ENCODE measurements at places on chromosomes 3 and 15.

DNA sequence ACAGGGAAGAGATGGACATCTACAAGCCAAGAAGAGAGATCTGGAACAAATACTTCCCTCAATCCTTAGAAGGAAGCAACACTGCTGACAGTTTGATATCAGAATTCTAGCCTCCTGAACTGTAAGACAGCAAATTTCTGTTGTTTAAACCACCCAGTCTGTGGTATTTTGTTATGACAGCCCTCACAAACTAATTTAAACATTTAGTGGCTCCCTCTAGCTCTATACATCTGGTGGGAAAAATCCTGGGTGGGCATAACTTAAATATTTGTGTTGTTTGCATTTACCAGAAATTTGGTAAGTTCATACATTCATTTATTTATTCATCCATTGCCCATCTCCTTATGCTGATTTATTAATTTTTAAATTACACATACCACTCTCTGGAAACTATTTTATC lies 62.5 kb upstream of the GSK3B start:
- DNase-seq, result no peak

- DNase-seq, result no peak
Measured at GRCh38 chr3:179961703-179962078, 75.0 kb downstream of the PEX5L start.

DNA sequence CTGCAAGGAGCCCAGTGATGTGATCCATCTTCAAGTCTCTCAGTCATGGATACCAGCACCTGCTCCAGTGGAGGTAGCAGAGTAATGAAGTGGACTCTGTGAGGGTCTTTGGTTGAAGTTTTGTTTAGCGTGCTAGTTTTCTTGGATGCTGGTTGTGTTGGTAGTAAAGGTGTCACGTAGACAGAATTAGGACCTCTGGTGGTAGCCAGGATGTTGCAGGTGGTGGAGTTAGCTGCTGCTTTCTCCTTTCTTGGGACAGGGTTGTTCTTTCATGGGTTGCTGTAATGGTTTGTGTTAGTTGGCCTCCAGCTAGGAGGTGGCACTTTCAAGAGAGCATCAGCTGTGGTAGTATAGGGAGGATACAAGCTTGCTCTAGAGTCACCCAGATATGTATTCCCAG lies 125.2 kb downstream of the ANXA2 start:
- DNase-seq, result no peak

GRCh38 chr3:136818191-136818768 lies 646 bp upstream of the SLC35G2 start:
- DNase-seq, result peak; percentile 66

- DNase-seq, result peak; percentile 34
Measured at GRCh38 chr3:58434990-58435389, 1.4 kb upstream of the PDHB start.

GRCh38 chr15:98155356-98155755 lies 194.9 kb downstream of the ARRDC4 start:
- DNase-seq, result no peak

DNA sequence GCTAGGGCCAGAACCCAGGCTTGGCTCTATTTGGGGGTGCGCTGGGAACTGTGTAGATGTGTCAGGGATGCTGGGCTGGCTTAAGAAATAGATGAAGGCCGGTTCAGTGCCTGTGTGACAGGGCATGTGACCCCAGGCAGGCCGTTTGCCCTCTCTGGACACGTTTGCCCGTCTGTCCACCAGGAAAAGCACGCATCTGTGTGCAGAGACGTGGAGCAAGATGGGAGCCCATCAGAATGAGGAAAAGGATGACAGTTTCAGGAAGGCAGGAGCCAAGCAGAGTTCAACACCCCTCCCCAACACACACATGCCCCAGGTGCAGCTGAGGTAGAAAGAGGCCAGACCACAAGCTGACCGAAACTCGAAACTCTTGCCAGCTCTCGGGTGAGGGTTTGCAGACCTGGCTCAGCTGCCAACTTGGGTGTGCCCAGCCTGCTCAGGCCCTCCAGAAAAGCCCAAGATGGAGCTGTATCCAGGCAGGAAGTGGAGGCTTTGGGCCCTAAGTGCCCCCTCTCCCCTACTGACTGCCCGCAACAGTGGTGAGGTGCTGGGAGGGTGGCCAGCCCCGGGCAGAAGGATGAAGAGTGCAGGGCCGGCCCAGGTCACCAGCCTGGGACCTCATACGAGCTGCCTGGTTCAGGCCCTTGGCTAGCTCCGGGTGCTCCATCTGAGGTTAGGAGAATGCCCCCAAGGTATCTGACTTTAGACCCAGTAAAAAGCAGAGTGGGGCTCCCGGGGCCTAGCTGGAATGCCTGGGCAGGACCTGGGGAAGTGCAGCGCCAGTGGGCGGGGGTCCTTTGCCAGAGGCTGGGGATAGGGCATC lies 10.2 kb upstream of the MESP1 start:
- DNase-seq, result no peak

All from stromal cell of bone marrow (primary cell).